ENCODE measurements at places on chromosomes 4 and X. TPM values are rescaled to one million over a fixed set of nuclear protein-coding genes. Genes with fewer than 3 reads are reported as not detected.

The TLR7 gene
- total RNA-seq = 0.27 TPM

The RIBC1 gene
- 0.66 TPM for total RNA-seq

The MTNR1A gene
- total RNA-seq = 1.3 TPM

The ZCCHC12 gene
- total RNA-seq = not detected

The MSANTD1 gene
- 0.40 TPM for total RNA-seq

The TMPRSS11B gene
- total RNA-seq = not detected

The AFP gene
- 0.48 TPM for total RNA-seq

The CT47B1 gene
- total RNA-seq = not detected

The SPIN2A gene
- total RNA-seq = 0.72 TPM

The MRFAP1L1 gene
- 33.6 TPM for total RNA-seq

The SSX3 gene
- not detected for total RNA-seq

The HSD17B13 gene
- total RNA-seq = 1.1 TPM

The TIMM8A gene
- total RNA-seq = 22.9 TPM

The CT45A5 gene
- total RNA-seq = not detected

- DNase-seq = no peak
Measured at GRCh38 chr4:1504595-1505500, 98.6 kb upstream of the NKX1-1 start.

DNA sequence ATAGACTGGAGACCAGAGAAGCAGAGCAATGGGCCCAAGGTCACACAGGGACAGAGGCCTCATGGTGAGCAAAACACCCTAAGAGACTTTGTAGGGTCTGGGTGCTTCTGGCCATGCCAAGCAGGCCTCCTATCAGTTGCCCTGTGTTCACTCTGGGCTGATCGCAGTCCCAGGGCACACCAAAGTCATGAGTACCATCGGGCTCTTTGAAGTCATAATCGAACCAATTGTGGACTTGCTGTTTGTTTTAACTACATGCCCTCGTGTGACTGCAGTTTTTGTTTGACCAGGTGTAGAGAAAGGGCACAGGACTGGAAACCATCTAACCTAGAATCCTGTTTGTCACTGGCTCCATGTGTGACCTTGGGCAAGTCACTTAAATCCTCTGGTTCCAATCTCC lies 172.5 kb upstream of the CPEB2 start:
- no peak for DNase-seq

DNA sequence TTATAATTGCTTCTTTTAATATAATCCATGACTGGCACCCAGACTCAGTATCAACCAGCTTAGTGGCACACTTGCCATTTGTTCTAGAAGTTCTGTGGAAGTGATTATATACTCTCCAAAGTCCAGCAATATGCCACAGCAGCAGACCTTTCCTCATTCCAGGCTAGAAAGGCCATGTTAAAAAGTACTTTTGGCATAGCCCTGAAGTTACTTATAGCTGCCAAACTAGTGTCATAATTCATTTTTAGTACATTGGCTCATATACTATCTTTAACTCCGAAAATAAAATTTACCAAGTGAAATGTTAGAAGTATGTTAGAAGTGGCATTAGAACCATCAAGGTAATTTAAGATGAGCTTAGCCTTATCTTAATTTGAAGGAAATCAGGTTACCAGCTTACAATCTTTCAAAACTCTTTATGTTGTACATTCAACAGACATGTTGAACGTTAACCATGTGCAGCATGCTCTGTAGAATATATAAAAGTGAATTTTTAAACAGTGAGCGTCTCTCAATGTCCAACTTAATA lies 714.2 kb upstream of the LCORL start:
- DNase-seq = no peak

DNA sequence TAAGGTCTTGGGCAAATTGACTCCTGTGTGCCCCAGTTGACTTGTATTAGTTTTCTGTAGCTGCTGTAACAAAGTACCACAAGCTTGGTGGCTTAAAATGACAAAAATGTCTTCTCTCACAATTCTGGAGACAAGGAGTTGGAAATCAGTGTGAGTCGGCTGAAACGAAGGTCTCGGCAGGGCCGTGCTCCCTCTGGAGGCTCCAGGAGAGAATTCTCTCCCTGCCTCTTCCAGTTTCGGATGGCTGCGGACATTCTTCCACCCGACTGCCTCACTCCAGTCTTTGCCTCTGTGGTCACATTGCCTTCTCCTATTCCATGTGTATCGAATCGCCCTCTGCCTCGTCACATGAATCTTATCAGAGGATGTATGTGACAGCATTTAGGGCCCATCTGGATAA lies 66.0 kb upstream of the PHOX2B start:
- no peak for DNase-seq

- no peak for DNase-seq
Measured at GRCh38 chr4:36332023-36332781, 50.8 kb downstream of the DTHD1 start.

DNA sequence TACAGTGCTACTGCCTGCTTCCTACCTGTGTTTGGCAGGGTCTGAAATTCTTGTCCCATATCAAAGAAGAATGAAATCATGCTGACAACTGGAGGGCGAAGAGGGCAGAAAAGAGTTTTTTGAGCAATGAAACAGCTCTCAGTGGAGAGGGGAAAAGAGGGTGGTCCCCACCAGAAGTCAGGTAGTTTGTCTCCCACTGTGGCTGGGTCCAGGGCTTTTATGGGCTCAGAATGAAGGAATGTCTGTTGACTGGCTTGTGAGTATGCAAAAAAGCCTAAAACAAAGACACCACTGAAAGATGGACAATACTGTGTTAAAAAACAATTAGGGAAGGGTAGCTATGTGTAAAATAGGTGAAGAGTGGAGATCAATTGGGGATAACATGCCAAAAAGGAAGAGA lies 115.0 kb downstream of the ADAM29 start:
- no peak for DNase-seq

DNA sequence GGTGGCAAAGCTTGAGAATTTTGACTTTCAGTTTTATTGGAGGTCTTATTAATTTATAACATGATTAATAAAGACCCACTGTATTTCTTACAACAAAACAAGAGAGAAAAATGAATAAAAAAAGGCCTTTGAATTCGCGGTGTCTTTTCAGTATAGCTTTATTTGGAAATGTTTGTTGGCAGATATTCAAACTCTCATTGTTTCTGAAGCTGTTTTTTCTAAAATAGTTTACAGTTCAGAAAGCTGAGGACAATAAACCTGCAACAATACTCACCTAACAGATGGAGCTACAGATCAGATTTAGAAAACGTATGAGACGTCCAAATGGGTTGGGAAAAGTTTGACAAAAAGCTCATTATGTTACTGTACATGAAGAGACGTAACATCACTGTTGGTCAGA lies 2.4 kb upstream of the SPARCL1 start:
- no peak for DNase-seq

DNA sequence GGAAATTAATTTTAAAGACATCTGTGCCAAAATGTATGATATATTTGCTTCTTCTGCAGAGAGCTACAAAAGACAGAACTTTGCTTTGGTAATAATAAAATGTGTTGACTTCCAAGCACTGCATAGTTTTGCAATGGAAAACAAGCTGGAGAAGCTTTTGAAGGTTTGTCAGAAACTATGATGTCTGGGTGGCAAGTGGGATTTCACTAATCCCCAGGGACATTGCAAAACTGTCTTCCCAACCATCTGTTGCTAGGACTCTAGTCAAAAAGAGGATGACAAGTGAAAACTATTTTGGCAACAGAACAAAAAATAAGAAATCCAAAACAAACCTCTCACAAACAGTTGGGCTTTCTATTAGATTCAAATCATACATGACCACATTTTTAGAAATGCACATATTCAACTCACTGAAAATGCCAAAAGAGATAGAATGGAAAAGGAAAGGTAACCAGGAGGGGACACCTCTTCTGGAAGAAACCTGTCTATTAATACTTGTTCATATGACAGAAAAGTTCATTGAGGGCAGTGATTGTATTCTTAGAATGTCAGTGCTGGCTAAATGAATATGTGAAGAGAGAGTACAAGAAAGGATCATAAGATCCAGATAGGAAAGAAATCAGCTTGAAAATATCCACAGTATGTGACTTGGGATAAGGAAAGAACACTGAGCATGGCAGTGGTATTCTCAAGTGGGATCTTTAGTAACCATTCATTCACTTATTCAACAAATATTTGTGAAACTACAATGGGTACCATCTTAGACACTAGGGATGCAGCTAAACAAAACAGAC lies 228.0 kb downstream of the RASL11B start:
- no peak for DNase-seq

DNA sequence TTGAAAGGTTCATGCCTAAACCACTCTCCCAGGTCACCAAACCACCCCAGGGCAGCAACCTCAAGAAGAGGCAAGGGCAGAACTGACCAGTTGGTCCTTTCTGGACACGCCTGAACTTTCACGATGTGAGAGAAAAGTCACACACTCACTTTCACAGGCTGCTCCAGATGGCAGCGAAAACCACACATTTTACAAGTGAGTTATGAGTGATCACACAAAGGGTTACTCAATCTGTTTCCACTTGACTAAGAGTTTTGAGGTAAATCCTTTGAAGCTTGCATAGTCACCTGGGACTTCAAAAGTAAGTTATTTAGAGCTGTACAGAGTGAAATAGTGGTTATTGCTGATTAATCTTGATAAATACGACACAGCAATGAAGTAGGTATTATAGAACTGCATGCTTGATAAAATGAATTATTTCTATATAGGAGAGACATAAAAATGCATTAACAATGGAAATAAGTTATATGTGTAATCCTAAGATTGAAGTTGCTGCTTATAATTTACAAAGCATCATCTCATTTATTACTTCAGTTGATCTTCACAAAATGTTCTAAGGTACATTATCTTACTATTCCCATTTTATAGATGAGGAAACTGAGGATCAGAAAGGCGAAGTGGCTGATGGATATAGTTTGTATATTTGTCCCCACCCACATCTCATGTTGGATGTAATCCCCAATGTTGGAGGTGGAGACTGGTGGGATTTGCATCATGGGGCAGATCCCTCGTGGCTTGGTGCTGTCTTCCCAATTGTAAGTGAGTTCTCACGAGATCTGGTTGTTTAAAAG lies 103.0 kb upstream of the KLF3 start:
- DNase-seq = no peak

DNA sequence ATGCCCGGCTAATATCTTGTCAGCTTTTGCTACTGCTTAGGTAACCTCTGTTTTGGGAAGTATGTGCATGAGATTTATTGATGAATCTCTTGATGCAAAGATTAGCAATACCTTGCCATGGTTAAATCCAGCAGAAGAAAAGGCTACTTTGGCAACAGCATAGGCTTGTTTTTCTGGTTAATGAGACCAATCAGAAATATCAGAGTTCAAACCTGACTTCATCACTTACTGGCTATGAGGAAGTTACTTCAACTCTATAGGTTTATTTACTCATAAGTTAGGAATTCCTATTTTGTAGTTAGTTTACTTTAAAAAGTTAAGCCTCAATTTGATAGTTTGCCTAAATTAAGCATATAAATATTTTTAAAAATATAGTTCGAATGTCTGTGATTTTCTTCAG lies 93.1 kb downstream of the PDLIM5 start:
- DNase-seq = no peak

- peak; percentile 29 for DNase-seq
Measured at GRCh38 chr4:2303686-2304320, 41.9 kb upstream of the MXD4 start.

- DNase-seq = no peak
Measured at GRCh38 chr4:150859453-150859852, 155.6 kb downstream of the LRBA start.

DNA sequence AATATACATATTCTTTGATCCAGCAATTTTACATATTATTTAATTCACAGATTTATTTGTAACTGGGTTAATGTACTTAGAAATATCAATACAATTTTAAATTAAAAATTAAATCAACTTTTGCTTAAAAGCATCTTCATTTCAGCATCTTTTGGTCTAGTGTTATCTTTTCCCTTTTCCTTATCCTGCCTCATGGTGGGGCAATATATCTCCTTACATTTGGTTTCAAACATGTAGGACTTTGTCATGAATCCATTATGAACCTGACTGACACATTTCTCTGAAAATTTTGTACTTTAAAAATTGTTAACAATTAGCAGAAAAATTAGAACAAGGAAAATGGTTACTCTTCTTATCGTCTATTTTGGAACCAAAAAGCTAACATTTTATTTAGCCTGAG lies 42.8 kb upstream of the ANK2 start:
- no peak for DNase-seq

DNA sequence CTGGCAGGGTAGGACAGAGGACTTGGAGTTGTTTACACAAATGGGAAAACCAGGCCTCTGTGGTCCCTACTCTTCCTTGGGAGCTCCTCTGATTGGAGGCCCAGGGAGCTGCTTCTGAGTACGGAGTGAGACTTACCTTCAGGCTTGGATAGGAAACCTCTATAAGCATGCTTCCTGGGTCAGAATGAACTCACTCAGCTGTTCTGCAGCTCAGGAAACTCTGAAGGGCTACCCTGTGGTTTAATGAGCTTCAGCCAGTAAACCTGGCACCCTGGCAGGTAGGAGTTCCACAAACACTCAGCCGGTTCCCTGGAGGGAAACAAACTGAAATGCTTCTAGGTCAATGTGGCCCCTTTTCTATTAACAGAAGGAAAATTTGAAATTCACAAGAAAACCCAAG lies 51.0 kb upstream of the TFDP3 start:
- DNase-seq = no peak

GRCh38 chr4:148443512-148444295 lies 1.5 kb upstream of the NR3C2 start:
- DNase-seq = peak; percentile 50

GRCh38 chr4:83664741-83665140 lies 128.8 kb downstream of the GPAT3 start:
- DNase-seq = no peak

DNA sequence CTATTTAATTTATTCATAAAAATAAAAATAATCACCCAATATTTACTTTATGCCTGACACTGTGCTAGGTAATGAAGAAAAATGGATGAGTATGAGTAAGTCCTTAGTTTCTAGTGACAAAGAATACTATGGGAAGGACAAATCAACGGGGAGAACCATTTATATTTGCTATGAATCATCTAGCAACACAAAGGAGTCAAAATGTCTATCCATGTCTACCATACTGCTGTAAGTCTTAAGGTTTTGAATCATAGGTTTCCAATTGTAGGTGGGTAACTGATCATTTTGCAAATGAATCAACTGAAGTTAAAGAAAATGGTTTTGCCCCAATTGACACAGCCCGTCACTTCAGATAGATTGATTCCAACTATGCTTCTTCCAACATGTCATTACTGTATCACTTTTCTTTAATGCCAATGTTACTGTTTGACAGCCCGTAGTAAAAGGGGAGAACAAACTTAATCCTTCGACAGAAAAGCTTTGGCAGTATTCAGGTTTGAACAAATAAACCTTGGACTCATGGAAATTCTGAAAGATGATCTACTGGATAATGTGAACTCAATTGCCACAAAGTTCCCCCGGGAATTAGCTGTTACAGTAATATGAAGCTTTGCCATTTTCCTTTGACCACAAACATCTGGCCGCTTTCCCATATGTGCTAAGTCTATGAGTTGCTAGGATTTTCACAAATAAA lies 3.2 kb downstream of the TDO2 start:
- no peak for DNase-seq

GRCh38 chr4:109072595-109072994 lies 229.9 kb downstream of the COL25A1 start:
- no peak for DNase-seq

GRCh38 chr4:142683503-142683902 lies 162.6 kb downstream of the INPP4B start:
- no peak for DNase-seq

All from colonic mucosa (tissue), 4 donors.